Endothelial cell (in vitro differentiated cells): ENCODE measurements at places on chromosomes 2 and 18.

DNA sequence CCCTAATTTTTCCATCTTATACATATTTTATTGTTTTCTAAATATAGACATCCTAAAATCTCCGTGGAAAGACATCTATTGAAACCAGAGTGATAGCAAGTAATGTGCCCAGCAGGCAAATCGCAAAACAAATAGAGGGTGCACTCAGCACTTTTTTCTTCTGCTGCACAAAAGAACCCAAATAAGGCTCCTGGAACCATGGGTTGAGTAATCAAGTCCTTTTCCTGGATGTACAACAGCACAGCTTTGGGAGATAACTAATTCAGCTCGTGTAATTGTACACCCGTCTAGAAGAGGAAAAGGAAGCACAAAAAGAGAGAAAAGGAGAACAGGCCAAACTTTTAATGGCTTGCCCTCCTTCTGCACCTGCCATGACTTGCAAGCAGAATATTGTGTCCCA, 126.9 kb upstream of the TLK1 start:
- no peak for DNase-seq

- DNase-seq: no peak
Observed at GRCh38 chr18:28725876-28726275, 548.9 kb upstream of the CDH2 start.

- DNase-seq: no peak
Observed at GRCh38 chr2:166411473-166412230, 35.9 kb upstream of the SCN9A start.

DNA sequence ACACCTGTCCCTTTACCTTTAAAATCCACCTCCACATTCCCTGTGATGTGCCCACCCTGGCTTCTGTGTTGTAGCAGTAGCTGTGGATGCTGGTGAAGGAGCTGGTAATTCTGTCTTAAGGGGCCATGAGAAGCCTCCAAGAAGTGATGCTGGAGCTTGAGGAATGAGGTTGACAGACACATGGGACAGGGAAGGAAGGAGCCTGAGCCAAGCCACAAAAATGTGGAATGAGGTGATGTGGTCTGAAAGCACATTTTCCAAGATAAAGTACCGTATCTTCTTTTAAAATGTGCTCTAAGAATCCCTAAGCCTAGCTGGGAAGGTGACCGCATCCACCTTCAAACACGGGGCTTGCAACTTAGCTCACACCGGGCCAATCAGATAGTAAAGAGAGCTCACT, 31.2 kb downstream of the VWA3B start:
- no peak for DNase-seq

DNA sequence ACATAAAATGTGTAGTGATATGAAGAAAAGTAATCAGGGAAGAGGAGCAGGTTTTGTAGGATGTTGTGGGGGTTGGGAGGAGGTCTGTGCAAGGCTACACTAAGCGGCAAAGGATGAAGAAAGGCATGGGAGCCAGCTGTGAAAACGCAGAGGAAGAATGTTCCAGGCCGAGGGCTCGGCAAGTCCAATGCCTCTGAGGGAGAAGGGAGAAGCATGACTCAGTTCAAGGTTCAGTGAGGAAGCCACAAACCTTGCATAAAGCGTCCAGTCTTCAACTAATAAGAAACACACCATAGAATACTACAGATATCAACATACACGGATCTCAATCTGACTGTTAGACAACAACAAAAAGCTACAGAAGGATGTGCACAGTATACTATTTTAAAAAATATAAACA, 16.2 kb downstream of the EPB41L3 start:
- DNase-seq: no peak

DNA sequence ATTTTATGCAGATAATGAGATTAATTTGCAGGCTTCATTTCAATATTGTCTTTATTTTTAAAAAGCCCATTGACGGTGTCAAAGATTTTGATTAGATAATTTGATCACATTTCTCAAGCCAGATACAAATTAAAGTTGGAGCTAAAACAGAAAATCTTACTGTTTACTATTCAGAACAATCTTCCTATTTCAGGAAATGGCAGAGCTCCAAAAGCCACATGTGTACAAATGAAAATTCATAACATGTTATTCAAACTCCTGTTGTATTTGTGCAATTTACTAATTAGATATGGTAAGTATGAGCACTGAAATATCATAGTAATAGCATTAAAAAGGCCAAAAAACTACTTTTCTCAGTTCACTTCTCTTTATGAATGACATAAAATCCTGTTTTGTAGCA, 682.9 kb downstream of the KCNJ3 start:
- no peak for DNase-seq

DNA sequence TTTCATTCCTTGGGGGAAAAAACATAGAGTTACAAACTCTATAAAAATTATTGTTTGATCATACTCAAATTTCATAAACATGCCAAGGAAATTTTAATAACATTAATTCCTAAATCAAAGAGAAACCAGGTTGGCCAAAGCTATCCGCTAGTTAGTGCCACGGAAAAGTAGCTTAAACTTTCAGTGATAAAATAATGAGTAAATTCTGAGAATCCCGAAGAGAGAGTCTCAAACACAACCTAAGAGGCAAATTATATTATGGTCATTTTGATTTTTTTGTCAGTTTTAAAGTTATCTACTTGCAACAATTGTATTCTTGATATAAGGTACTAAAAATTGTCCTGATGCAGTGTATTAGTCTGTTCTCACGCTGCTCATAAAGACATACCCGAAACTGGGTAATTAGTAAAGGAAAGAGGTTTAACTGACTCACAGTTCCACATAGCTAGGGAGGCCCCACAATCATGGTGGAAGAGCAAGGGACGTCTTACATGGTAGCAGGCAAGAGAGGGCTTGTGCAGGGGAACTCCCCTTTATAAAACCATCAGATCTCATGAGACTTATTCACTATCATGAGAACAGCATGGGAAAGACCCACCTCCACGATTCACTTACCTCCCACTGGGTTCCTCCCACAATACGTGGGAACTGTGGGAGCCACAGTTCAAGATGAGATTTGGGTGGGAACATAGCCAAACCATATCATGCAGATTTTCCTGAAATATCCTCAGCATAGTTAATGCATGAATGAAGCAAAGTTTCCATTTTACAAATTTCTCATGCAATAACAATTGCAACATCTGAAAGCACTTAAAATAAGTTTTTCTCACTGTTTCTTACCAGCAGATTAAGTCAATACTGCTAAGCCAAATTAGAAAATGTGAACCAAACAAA, 205.9 kb upstream of the STK17B start:
- no peak for DNase-seq

DNA sequence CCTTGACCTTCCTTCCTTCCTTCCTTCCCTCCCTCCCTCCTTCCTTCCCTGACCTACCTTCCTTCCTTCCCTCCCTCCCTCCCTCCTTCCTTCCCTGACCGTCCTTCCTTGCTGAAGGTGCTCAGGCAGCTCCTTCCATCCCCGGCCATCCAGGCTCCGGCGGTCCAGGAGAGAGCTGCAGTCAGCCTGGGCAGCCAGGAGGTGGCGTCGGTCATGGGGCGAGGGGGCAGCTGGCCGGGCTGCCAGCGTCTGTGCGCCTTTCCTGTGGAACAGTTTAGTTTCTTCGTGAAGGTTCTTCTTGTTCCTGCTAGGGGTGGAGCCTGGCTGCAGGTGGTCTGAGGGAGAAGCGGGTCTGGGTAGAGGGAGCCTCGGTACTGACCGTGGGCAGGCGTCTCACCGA, 15.7 kb downstream of the GPR35 start:
- no peak for DNase-seq

- no peak for DNase-seq
Observed at GRCh38 chr2:232345251-232345650, 33.3 kb upstream of the ALPP start.

DNA sequence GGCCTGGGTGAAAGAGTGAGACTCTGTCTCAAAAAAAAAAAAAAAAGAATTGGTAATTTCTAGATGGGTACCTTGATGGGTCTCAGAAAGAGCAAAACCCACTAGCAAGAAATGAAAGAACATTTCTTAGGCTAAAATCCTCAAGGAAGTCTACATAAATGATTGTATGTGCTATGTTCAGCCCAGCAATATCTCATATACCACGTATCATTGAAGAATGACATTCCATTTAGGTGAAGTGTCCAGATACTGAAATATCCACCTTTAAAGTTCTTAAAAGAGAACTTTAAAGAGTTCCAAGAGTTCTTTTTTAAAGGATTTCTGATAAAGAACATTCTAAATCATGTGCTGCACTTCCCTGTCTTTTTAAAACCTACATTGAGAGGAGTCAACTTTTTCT, 19.2 kb downstream of the NRP2 start:
- DNase-seq: no peak

DNA sequence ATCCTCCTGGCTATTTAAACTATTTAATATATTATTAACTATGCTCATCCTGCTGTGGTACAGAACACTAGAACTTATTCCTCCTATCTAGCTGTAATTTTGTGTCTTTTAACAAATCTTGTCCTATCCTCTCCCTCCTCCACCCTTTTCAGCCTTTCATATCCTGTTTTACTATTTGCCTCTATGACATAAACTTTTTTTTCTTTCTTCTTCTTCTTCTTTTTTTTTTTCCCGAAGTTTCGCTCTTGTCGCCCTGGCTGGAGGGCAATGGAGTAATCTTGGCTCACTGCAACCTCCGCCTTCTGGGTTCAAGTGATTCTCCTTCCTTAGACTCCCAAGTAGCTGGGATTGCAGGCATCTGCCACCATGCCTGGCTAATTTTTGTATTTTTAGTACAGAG, 201.5 kb downstream of the LPIN1 start:
- DNase-seq: no peak
